ENCODE measurements at places on chromosomes 5 and 9. TPM values are rescaled to one million over a fixed set of nuclear protein-coding genes. Genes with fewer than 3 reads are reported as not detected.

Gene HAVCR2
- 14.5 TPM for total RNA-seq

Gene ANKRD18B
- total RNA-seq: not detected

Gene DCP2
- total RNA-seq: 36.8 TPM

Gene TSSK1B
- total RNA-seq: not detected

Gene IL5
- total RNA-seq: not detected

Gene PCDHA12
- total RNA-seq: 0.19 TPM

Gene TMEM161B
- 16.8 TPM for total RNA-seq

Gene SAPCD2
- total RNA-seq: 0.19 TPM

Gene RGS7BP
- 0.57 TPM for total RNA-seq

Gene KIAA1958
- 4.7 TPM for total RNA-seq

Gene PLPPR1
- total RNA-seq: not detected

Gene PDCD1LG2
- total RNA-seq: 7.3 TPM

Gene ACOT12
- total RNA-seq: not detected

Gene PCDHGB6
- total RNA-seq: 4.6 TPM

Gene NUTM2G
- total RNA-seq: not detected

Gene SPATA31A3
- total RNA-seq: not detected

Gene OMD
- 21.2 TPM for total RNA-seq

Gene ZFP2
- total RNA-seq: 1.5 TPM

Gene ARAP3
- total RNA-seq: 4.9 TPM

Gene C7
- total RNA-seq: 75.7 TPM

Gene LRRC19
- not detected for total RNA-seq

Gene FOXD1
- total RNA-seq: not detected

Gene TIMD4
- 2.2 TPM for total RNA-seq

Gene ANKRD34B
- total RNA-seq: not detected

Gene PCDHGB1
- 2.3 TPM for total RNA-seq

Gene AIF1L
- 8.2 TPM for total RNA-seq

Measured in subcutaneous adipose tissue (tissue), 4 donors.